ENCODE measurements at places on chromosomes 1 and 21.

DNA sequence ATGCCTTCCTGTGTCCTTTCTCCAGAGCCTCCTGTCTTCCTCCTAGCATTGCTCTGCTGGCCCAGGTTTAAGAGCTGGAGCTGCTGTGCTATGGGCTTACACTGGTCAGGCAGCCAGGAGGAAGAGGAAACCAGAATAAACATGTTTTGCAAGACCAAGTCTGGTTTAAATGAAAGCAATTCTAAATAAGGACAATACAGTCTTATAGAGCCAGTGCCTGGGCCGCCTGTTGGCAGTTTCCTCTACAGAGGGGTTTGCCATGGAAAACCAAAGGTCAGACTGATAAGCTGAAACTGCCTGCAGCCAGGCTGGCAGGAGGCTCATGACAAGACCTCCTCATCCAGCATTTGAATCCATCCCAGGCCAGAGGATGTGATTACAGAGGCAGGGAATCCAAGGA lies 92.9 kb upstream of the FGGY start:
- no peak for DNase-seq

DNA sequence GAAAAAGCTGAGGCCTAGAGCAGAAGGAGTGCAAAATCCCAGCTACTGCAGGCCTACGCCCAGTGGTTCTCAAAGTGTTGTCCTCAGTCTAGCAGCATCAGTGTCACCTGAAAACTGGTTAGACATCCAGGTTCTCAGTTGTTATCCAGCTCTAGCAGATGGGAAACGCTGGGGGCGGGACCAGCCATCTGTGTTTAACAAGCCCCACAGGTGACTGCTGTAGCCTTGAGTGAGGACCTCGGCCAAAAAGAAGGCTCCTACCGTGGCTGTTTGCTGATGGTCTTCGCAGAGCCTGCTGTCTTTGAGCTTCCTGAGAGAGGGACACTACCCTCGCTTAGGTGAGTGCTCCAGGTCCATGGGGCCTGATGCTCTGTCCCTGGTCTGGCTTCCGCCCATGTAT lies 69.7 kb downstream of the LRRN2 start:
- no peak for DNase-seq

DNA sequence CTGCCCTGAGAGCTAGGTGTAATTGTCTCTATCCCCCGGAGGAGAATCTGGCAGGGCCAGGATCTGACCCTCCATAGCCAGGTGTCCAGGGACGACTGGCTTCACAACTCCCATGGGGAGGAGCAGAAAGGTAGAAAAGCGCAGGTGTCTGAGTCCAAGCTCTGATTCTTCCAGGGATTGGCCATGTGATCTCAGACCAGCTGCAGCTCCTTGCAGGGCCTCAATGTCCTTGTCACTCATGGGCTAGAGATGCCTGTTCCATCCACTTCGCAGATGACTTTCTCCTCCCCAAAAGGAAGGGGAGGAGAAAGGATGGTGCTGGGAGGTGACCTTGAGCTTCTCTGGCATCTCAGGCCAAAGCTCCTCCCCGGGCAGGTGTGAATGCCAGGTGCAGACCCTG lies 22.7 kb downstream of the HSPG2 start:
- no peak for DNase-seq

DNA sequence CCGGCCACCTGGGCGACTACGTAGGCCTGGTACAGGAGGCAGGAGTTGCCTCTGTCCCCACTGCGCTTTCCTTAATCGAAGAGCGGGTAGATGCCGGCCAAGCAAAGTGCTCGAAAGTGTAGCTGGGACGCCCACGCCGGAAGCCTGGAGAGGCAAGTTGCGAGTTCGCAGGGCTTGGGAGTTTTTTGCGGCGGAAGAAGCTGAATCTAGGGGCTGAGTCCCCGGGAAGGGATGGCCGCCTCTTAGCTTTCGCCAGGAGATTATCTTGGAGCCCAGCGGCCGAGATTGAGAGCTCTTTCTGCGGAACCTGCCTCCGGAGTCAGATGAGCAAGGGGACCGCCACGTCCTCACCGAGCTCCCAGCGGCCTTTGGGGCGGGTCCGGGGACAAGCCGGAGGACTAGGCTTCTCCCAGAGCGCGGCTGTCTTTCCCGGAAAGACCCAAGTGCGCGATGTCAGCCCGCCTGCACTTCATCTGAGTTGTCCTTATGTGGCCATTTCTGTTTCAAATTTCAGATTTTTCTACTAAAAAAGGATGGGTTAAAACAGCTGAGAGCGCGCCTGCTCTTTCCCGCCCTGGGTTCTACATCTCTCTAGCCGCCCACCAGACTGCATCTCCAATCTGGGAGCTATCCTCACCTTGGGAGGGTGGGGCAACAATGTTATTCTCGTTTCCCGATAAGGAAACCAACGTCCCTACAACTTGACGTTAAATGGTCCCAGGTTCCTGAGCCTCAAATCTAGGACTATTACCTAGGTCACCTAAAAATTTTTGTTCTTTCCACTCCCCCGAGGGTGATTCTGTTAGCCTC lies 12.4 kb upstream of the TBX15 start:
- no peak for DNase-seq

DNA sequence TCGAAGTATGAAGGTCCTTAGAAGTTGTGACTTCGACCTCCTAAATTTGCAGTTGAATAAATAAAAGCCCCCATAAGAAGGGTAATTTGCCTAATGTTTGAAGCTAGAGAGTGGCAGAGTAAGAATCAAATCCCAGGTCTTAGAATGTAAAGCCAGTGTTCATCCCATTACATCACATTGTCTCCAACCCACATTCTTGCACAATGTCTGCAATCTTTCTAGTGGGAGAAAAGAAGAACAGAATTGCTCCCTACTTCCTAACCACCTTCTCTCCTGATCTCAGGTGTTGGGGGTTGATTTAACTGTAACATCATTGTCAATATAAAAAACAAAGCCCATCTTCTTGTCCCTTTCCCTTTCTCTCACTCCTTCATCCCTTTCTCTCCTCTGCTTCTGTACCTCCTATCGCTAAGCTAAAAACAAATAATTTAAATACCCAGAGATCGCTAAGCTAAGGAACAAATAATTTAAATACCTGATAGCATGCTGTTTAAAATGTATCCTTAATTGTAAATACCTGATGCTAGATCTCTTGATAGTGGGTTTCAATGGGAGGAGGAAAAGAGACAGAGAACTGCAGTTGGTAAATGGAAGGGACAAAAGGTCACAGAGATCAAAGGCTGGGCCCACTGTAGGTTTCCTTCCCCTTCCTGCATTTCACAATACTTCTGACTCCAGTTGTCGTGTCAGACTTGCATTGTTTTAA lies 32.1 kb upstream of the CCDC190 start:
- no peak for DNase-seq

- no peak for DNase-seq
These were observed 29.3 kb downstream of the NIBAN1 start for GRCh38 chr1:184945029-184945428.

DNA sequence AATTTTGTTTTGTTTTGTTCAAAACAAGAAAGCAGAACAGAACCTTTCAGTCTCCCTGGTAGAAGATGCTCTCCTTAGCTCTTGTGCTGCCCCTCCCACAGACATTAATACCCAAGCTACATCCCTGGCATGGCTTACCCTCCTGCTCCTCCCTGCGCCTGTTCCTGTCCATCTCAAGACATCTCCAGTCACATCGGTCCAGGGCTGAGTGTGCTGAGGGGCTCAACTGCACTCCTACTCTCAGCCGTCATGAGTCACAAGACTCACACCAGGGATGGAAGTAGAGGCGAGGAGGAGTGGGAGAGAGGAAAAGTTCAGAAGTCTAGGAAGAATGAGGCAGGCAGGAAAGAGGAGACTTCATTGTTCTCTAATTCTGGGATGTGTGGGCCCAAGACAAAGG lies 9.2 kb upstream of the TACSTD2 start:
- no peak for DNase-seq

DNA sequence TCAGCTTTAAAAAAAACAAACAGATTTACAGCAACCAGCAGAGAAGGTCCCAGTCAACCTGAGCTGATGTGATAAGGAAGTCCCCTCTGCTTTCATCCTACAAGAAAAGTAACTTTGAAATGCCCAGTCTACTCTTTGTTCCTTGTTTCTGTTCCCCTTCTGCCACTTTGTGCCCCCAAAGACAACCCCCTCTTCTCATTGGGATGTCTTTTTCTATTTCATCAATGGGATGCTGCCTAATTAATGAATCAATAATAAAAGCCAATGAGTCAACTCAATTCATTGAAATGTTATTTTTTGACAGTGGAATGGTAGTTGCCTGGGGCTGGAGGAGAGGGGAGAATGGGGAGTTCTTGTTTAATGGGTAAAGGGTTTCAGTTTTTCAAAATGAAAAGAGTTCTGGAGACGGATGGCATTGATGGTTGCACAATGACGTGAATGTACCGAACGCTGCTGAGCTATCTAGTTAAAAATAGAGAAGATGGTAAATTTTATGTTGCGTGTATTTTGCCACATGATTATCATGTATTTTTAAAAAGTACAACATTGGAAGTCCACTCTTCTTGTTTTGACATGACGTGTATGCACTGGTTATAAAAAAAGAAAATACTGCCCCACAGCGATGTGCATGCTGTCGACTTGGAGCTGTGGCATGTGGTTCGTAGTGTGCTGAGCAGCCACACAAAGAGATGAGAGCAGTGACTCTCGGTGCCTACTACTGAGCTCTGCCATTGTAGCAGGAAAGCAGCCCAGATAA lies 22.4 kb upstream of the PADI2 start:
- DNase-seq = no peak

DNA sequence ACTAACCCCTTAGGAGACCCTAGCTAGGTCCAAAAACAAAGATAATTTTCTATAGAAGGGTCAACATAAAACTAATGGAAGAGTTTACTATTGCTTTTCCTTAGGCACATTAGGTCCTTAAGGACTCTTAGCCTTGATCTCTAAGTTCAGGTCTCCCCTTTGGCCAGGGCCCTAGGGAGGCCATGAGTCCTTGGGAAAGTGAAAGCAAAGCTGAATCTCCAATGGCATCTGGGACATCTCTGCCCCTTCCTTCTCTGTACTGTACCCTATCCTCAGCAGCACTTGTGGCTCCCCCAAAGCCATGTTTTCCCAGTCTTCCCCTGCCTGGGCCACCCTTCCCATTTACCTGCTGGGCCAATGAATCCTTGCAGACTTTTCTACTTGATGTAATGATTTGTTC lies 14.3 kb downstream of the IER5 start:
- DNase-seq = no peak

- DNase-seq = no peak
These were observed 55.6 kb downstream of the COQ8A start for GRCh38 chr1:226995365-226996332.

GRCh38 chr1:10835822-10836421 lies 39.5 kb upstream of the CASZ1 start:
- DNase-seq = no peak

DNA sequence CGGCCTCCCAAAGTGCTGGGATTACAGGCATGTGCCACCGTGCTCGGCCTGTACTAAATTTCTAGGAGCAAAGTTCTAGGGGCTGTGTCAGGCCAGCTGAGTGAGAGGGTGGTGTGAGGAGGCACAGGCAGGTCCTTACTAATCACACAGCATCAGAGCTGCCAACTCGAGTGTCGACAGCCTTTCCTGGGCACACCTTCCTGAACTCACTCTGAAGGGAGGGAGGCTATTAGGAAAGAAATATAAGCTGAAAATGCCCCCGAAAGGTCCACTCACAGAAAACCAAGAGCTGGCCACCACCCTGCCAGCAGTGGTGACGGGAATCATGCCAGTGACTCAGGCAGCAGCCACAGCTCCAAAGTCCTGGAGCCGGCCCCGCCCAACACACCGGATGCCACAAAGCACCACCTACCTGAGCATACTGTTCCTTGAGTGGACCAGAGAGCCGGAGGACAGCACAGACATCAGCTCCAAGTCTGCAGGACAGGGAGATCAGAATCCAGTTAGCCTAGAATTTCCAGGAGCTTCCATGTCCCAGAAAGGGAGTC lies 4.5 kb downstream of the PMVK start:
- no peak for DNase-seq

DNA sequence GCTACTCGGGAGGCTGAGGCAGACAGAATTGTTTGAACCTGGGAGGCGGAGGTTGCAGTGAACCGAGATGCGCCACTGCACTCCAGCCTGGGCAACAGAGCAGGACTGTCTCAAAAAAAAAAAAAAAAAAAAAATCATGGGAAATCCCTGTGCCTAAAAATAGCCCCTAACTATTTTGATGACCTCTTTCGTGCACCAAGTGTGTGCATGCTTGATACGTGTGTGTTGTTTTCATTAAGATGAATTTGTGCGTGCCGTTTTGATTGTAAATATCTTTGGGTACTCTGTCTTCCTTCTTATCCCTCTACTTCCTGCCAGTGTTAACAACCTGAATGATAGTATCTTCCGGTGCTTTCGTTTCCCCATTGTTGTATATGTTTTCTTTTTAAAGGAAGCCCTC lies 9.8 kb downstream of the CACYBP start:
- DNase-seq = no peak

DNA sequence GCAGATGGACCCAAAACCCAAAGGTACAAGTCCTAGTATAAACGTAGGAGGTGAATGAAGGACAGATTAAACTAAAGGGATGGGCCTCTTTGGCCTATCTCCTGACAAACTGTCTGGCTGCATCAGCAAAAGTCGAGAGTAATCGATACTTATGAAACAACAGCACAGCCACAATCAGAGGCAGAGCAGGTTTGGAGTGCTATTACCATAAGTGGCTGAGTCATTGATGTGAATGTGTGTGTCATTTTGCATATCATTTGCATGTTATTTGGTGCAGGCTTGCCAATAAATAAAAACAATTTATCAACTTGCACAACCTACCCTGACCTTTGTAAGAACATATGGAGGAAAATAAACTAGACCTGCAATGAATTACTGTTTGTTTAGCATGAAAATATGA lies 283.1 kb downstream of the NUF2 start:
- DNase-seq = no peak

DNA sequence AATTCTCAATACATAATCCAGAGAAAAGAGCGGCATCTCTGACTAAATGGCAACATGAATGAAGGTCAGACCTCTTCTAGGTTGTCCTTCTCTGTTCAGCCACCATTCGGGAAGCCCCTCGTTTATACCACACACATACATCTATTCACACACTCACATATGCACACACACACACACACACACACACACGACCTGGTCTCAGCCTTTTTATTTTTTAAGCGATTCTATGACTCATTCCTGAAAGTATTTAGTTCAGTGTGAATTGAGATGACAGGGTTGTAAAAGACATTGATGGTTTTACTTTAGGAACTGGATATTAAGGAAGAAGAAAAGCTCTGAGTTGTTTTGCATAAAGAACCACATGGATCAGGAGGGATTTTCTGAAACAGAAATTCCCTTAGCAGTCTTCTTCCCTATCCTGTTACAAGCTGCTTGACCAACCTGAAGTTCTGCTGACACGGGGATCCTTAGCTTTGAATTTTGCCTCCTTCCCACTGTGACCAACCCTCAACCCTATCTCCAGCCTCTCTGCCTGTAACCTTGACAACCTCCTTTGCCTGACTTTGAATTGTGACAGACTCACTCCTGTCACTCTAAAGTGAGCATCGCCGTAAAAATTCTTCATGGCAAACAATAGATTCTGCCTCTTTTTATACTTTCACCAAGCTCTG lies 383.1 kb upstream of the ESRRG start:
- no peak for DNase-seq

- DNase-seq = no peak
These were observed 7.6 kb downstream of the CYP4B1 start for GRCh38 chr1:46806196-46807020.
